ENCODE measurements at places on chromosomes 1 and 21. TPM values are rescaled to one million over a fixed set of nuclear protein-coding genes. Genes with fewer than 3 reads are reported as not detected.
A peak's percentile ranks its signal among the peaks of the same experiment; 100 is the strongest.

Gene RORC
- 0.03 TPM for polyA plus RNA-seq

Gene EXO1
- polyA plus RNA-seq, result 4.6 TPM

DNA sequence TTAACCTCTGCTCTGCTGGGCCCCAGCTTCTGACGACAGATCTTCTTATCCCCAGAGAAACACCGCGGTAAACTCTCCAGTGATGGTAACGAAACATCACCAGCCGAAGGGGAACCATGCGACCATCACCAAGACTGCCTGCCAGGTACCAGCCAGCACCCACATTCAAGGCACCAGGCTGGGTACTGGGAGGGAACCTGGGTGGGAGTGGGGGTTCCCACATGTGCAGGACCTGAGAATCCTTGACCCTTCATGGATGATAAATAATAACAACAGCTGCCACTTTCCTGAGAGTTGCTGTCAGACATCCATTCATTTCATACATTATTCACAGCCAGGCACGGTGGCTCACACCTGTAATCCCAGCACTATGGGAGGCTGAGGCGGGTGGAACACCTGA, 20.8 kb downstream of the DRAXIN start:
- no peaks in the 10 kb centered on the region for H3K27me3 ChIP-seq
- H3K36me3 ChIP-seq, result no peaks in the 10 kb centered on the region
- H3K4me1 ChIP-seq, result peaks cover 7% of the 10 kb centered on the region
- DNase-seq, result no peak

DNA sequence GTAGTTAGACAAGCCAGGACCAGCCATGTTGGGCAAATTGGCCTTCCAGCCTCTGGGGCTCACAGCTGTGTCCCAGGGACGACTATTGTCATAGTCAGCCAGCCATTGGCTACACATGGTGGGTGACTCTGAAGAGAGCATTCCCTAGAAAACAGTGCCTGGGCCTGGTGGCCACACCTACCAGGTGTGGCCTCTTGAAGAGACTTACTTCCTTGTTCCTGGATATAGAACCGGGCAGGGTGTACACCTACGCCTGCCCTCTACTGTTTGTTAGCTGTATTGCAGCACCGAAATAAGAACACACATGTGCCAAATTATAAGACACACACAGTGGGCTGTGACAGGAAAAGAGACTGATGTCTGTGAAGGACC, 134.6 kb upstream of the ARHGEF16 start:
- H3K4me3 ChIP-seq, result no peak overlapping the region
- DNase-seq, result peak; percentile 72
- no peaks in the 10 kb centered on the region for H3K36me3 ChIP-seq
- H3K4me1 ChIP-seq, result no peaks in the 10 kb centered on the region
- H3K27me3 ChIP-seq, result no peaks in the 10 kb centered on the region

GRCh38 chr21:33815143-33815707, 100.4 kb downstream of the ATP5PO start:
- no peaks in the 10 kb centered on the region for H3K27me3 ChIP-seq
- no peak overlapping the region for H3K27ac ChIP-seq
- H3K4me1 ChIP-seq, result no peaks in the 10 kb centered on the region
- DNase-seq, result no peak
- peaks cover 46% of the 10 kb centered on the region for H3K36me3 ChIP-seq

DNA sequence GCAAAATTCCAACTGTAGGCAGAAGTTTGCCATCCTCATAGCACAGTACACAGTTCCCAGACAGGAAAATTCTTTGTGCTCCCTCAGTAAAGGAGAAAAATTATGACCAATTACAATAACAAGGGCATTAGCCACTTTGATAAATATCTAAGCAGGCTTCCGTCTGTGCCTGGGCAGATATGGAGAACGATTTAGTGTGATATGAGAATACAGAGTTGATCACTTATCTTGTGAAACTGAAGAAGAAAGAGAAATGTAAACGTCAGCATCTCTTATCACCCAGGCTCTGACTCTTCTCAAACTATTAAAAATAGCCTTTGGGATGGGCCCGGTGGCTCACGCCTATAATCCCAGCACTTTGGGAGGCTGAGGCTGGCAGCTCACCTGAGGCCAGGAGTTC, 54.5 kb upstream of the TIAM1 start:
- H3K4me1 ChIP-seq, result peaks cover 9% of the 10 kb centered on the region
- no peaks in the 10 kb centered on the region for H3K36me3 ChIP-seq
- no peak for DNase-seq
- no peaks in the 10 kb centered on the region for H3K27me3 ChIP-seq
- H3K27ac ChIP-seq, result no peak overlapping the region

DNA sequence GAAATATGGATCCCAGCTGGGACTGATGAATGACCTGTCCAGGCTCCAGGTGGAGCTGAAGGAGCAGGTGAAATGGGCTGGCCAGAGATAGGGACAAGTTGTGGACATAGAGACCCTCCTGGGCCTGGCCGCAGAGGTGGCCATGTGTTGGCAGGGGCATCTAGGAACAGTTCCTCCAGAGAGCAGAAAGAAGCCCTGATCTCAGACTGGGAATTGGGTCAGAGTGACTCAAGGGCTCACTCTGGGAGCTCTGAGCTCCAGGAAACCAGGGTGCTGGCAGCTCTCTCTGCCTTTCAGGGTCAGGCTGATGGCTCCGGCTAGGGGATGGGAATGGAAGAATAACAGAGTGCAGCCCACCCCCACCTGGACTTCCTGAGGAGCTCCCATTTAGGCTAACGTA, 3.0 kb downstream of the NT5C1A start:
- no peaks in the 10 kb centered on the region for H3K36me3 ChIP-seq
- DNase-seq, result no peak
- no peak overlapping the region for H3K27ac ChIP-seq
- H3K27me3 ChIP-seq, result peaks cover 46% of the 10 kb centered on the region
- H3K4me1 ChIP-seq, result peaks cover 27% of the 10 kb centered on the region

Data from SK-N-SH (cell line).